WTC11 (cell line): ENCODE measurements at places on chromosomes 16 and 17. TPM values are rescaled to one million over a fixed set of nuclear protein-coding genes. Genes with fewer than 3 reads are reported as not detected.
A peak's percentile ranks its signal among the peaks of the same experiment; 100 is the strongest.

DNA sequence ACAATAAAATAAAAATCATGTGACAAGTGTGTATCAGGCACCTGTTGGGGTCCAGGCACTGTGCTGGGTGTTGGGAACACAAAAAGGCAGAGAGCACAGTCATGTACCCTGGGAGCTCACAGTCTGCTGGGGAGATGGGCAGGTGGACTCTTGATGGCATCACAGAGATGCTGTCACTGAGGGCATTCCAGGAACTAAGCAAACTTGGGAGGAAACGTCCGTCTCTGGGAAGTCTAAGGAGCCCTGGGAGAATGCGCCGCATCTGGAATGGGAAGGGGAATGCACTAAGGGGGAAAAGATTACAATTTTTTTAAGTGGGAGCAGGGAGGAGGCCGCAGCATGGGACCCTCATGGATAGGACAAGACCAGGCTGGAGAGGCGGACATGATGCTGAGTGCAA lies 80.9 kb upstream of the ZNF423 start:
- no peak overlapping the region for H3K27ac ChIP-seq
- no peak overlapping the region for H3K4me3 ChIP-seq
- no peak for DNase-seq
- H3K36me3 ChIP-seq = peaks cover 11% of the 10 kb centered on the region

DNA sequence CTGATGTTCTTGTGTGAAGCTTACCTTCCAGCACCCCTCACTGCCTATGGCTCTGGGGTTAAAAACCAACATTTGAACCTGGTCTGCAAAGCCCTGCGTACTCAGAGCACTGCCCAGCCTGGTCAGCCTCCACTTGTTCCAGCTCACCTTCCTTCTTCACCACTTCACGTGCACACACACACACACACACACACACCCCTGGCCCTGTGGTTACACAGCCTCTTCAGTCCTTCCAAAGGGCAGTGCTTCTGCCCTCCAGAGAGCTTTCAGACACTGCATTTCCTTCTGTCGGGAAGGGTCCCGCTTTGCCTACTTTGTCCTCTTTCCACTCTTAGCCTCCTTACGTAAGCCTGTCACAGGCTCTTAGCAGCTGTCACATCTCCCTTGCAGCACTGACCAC lies 9.6 kb upstream of the TMEM220 start:
- H3K4me1 ChIP-seq = peaks cover 10% of the 10 kb centered on the region
- no peak overlapping the region for H3K27ac ChIP-seq
- no peak overlapping the region for H3K4me3 ChIP-seq
- no peak for DNase-seq
- H3K27me3 ChIP-seq = no peaks in the 10 kb centered on the region
- no peaks in the 10 kb centered on the region for H3K36me3 ChIP-seq

DNA sequence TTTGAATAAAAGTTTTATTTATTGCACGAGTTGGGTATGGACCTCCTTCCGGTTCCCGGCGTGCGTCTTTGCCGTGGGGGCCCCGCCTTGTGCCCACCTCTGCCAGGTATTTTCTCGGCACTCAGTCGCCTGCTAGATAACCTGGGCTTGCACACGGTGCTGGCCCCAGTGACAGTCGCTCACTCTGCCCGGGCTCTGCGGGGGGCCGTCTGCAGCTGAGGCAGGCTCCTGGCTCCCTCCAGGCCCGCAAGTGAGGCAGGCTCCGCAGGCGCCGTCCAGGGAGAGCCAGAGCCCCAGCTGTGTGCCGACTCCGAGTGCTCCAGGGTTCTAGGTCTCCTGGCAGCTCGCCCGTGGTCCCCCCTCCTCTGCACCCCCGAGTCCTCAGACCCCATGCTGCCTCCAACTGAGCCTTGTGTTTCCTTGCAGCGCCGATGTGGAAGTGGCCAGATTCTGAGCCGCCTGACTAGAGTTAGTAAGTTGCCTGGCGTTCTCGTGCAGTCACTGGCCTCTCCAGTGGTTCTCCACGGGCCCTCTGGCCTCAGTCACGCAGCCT lies 54.7 kb upstream of the PVALEF start:
- DNase-seq = no peak
- no peak overlapping the region for H3K4me3 ChIP-seq
- H3K27me3 ChIP-seq = no peaks in the 10 kb centered on the region
- H3K4me1 ChIP-seq = no peaks in the 10 kb centered on the region

- H3K27ac ChIP-seq = no peak overlapping the region
- H3K36me3 ChIP-seq = no peaks in the 10 kb centered on the region
- no peak for DNase-seq
- no peak overlapping the region for H3K4me3 ChIP-seq
- peaks cover 4% of the 10 kb centered on the region for H3K4me1 ChIP-seq
- no peaks in the 10 kb centered on the region for H3K27me3 ChIP-seq
Measured at GRCh38 chr17:63250830-63251229, 195.3 kb downstream of the CYB561 start.

DNA sequence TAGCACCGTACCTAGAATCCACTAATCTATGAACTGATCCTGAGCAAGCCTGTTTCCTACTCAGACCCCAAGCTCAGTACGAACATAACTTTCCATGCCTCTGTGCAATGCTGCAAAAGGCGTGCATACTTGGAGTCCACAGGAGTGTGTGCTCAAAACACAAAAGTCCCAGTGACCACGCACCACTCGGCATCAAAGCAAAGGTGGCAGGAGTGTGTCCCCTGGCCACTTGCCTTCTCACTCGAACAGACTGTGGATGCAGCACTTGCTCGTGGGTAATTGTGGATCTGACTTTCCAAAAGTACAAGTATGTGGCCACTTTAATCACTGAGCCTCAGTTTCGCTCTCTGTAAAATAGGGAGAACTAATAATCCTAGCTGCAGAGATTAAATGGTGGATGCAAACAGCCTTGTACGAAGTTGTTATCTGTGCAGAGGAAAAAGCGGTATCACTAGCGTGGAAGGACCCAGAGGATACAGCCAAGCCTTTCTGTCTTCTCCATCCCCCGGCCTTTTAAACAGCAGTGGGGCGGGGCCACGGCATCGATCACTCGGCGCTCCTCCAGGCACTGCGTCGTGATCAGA lies 311 bp upstream of the KDM8 start:
- H3K27ac ChIP-seq = peak overlapping the region; percentile 100
- peaks cover 23% of the 10 kb centered on the region for H3K4me1 ChIP-seq
- DNase-seq = peak; percentile 93
- H3K36me3 ChIP-seq = no peaks in the 10 kb centered on the region
- peak overlapping the region; percentile 96 for H3K4me3 ChIP-seq

DNA sequence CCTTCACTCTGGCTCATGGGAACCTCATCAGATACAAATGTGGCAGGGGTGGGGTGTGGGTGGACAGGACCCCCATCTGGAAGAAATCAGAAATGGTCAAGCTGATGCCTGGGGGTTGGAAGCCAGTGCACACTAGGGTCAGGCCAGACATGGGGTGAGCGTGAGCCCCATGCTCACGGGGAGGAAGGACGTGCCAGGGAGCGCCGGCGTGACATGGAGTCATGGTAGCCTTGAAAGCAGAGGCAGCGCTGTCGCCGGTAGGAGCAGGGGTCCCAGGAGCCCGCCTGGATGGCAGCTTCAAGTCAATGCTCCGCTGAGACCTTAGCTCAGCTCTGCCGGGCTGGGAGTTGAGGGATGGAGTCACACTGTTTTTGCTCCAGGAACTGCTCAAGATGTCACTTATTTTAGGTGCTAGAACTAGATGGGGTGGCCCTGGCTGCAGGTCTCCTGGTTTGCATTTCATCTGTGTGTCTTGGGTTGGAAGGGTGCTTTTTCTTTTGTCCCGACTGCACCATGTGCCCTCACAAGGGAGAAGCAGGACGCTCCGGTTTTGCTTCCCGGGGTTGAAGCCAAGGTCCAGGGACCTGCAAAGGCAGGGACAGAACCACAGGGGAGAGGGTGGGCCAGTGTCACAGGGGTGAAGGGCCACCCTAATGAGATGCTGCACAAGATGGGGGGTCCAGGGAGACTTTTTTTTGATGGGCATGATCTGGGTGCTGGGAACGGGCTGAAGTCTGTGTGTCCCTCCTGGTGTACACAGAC lies 51.4 kb downstream of the USP22 start:
- peaks cover 6% of the 10 kb centered on the region for H3K4me1 ChIP-seq
- H3K36me3 ChIP-seq = peaks cover 9% of the 10 kb centered on the region
- no peaks in the 10 kb centered on the region; the same call in 1 of the 2 replicates for H3K27me3 ChIP-seq
- no peak overlapping the region for H3K4me3 ChIP-seq
- DNase-seq = no peak

DNA sequence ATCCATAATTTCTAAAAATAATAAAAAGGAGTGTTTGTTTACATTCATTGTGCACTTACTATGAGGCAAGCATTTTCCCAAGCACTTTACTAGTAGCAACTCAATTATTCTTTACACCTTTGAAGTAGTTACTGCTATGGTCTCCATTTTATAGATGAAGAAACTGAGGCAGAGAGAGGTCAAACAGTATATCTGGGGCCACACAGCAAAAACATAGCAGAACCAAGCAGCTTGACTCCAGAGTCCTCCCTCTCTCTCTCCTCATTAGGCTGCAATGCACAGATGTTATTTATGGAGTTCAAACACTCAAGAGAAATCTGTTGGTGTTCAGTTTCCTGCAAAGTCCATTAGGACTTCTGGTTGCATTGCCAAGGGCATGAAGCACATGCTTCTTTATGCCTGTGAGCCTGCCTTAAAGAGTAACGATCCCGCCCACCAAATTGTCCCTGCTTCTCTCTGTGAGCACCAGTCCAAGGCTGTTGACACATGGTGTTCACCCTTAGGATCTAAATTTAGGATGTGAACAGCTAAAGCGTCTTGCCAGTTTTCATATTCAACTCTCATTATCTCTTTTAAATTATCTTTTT lies 44.0 kb downstream of the GPRC5B start:
- DNase-seq = no peak
- peaks cover 18% of the 10 kb centered on the region for H3K4me1 ChIP-seq
- H3K27me3 ChIP-seq = no peaks in the 10 kb centered on the region; the same call in 1 of the 2 replicates
- no peaks in the 10 kb centered on the region for H3K36me3 ChIP-seq
- no peak overlapping the region for H3K4me3 ChIP-seq

DNA sequence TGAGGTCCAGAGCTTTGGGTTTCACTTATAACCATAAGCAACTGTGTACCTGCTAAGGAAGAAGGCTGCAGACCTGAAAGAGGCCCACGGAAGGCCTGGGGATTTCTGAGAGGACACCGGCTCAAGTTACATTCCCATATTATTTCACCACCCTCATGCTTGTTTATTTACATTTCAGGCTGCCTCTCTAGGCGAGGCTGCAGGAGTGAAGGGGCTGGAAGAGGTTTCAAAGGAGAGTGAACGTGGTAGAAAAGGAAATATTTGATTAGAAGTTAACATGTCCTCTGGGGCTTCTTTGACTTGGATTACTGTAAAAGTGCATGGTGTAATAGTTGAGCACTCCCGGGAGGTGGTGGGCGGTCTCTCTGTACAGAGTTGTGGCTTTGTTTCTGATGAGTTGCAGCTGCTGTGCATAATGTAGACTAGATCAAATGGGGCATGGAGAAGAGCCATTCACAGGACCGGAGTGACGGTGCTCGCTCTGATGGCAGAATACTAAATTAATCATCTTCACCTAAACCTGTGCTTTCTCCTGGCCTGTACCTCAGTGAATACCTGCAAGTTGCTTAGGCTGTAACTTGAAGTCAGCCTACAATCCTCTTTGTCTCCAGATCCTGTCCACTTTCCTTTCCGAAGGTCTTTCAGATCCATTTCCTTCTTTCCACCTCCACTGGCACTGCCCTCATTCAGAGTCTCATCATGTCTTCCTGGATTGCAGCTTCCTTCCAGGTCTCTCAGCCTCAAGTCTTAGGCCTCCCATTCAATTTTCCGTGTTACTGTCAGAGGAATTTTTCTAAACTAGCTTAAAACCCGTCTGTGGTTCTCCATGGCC lies 1.9 kb upstream of the CPD start:
- DNase-seq = no peak
- peaks cover 46% of the 10 kb centered on the region for H3K4me1 ChIP-seq
- H3K4me3 ChIP-seq = 0 out of 2 replicates have a peak overlapping the region, but pooled peaks have one; percentile 1
- peaks cover 40% of the 10 kb centered on the region for H3K27me3 ChIP-seq

- no peak overlapping the region for H3K27ac ChIP-seq
- DNase-seq = no peak
- peaks cover 6% of the 10 kb centered on the region for H3K4me1 ChIP-seq
- H3K36me3 ChIP-seq = no peaks in the 10 kb centered on the region
Measured at GRCh38 chr17:33121756-33122155, 130.1 kb downstream of the SPACA3 start.

GRCh38 chr16:68447653-68448359 lies 502 bp downstream of the SMPD3 start:
- peak overlapping the region; percentile 66 for H3K4me3 ChIP-seq
- H3K36me3 ChIP-seq = no peaks in the 10 kb centered on the region
- H3K27me3 ChIP-seq = peaks cover 34% of the 10 kb centered on the region
- no peak for DNase-seq
- H3K4me1 ChIP-seq = peaks cover 10% of the 10 kb centered on the region

GRCh38 chr17:78117027-78117981 lies 11.3 kb downstream of the TMC6 start:
- H3K27me3 ChIP-seq = no peaks in the 10 kb centered on the region
- H3K36me3 ChIP-seq = peaks cover 8% of the 10 kb centered on the region
- DNase-seq = peak; percentile 76
- H3K27ac ChIP-seq = no peak overlapping the region

DNA sequence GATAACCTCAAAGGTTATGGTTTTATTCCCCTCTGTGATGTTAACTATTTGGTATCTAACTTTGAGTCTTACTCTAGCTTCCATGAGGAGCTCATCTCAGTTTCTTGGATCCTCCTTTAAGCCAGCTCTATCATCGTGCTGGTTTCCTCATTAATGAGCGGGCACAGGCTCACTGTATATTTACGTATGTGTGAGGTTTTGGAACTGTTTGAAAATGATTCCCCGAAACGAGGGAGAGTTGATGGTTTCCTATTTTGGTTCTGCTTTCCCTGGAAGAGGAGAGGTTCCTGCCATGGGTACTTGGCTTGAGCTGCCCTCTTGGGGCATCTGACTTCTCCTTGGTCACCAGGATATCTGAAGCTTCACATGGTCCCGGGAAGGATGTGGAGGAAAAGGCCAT lies 32.7 kb upstream of the PIK3R6 start:
- no peaks in the 10 kb centered on the region; the same call in 1 of the 2 replicates for H3K27me3 ChIP-seq
- DNase-seq = no peak
- no peak overlapping the region for H3K4me3 ChIP-seq
- no peak overlapping the region for H3K27ac ChIP-seq
- H3K4me1 ChIP-seq = peaks cover 22% of the 10 kb centered on the region

GRCh38 chr16:27475561-27475960 lies 73.6 kb downstream of the IL21R start:
- no peak overlapping the region for H3K27ac ChIP-seq
- DNase-seq = no peak
- H3K36me3 ChIP-seq = peaks cover 70% of the 10 kb centered on the region

DNA sequence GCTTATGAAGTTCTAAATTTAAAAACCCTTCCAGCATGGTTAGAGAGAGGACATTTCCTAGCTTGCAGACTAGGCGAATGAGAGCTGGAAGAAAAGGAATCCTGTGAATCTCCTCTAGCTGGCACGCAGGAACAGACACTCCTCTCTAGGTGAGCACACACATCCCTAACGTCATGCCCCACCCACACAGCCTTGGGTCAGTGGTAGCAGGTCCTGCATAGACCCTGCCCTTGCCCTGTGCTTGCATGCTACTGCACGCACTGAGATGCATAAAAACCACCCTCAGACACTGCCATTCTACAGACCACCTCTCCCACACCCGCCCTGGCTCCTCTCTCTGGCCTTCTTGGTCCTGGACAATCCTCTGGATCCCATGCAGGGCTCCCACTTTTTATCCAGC lies 23.5 kb downstream of the CES1 start:
- DNase-seq = no peak
- peaks cover 23% of the 10 kb centered on the region for H3K4me1 ChIP-seq
- no peak overlapping the region for H3K27ac ChIP-seq

The AIPL1 gene
- total RNA-seq = 0.32 to 0.71 TPM (median 0.46 TPM) in 3 replicates

The SPIRE2 gene
- 19.7 to 21.1 TPM (median 20.5 TPM) in 3 replicates for total RNA-seq

The ARL6IP1 gene
- total RNA-seq = 137 to 172 TPM (median 151 TPM) in 3 replicates

The CHST4 gene
- total RNA-seq = 9.9 to 12.8 TPM (median 12.0 TPM) in 3 replicates

The ICAM2 gene
- total RNA-seq = 0.33 to 0.57 TPM (median 0.44 TPM) in 3 replicates

The NDRG4 gene
- total RNA-seq = 20.5 to 24.6 TPM (median 23.1 TPM) in 3 replicates

The ODAD4 gene
- 1.2 to 2.1 TPM (median 1.9 TPM) in 3 replicates for total RNA-seq
